ENCODE measurements at places on chromosomes 3 and 15.

DNA sequence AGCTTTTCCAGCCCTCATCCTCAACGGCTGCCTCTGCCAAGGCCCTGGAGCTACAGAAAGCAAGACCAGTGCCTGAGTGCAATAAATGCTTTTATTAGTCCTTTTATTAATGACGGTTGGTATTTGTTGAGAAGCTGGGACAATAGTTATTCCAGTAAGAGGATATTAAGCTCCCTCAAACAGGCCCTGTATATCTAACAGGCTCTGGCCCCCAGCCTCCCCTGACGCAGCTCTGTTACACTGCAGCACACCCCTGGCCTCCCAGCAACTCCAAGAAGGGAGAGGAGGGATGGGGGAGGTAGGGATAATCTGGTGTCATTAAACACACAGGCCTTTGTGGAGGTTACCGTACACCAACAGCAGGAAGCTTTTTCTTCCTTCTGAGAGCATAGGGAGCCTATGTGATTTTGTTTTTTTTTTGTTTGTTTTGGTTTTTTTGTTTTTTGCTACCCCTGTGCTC is 30.8 kb upstream of the MAGEF1 start:
- DNase-seq = no peak

DNA sequence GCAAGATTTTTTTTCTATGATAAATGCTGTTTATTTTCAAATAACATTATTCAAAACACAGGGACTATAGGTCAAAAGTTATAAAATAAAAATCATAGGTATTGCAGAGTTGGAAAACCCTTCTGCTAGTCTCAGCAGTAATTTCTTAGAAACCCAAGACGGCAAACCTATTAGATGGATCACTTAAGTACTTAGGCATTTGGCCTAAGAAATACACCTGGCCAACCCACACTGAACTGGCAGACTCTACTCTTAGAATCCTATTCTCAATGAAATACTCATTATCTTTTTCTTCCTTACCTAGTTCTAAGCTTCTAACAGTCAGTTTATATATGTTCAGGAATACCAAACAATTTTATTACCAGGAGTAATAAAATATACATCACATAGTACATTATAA is 30.5 kb upstream of the RIOX2 start:
- DNase-seq = no peak

- DNase-seq = no peak
Measured at GRCh38 chr3:179174898-179175297, 26.7 kb downstream of the PIK3CA start.

GRCh38 chr3:107953722-107954121 is 137.1 kb downstream of the CD47 start:
- DNase-seq = no peak

- peak; percentile 13 for DNase-seq
Measured at GRCh38 chr3:43894176-43895049, 203.7 kb downstream of the ABHD5 start.

- DNase-seq = peak; percentile 34
Measured at GRCh38 chr15:92653836-92654539, 1.6 kb downstream of the FAM174B start.

GRCh38 chr3:126435456-126436315 is 40.0 kb downstream of the ZXDC start:
- DNase-seq = no peak

- DNase-seq = no peak
Measured at GRCh38 chr3:47113669-47114365, 50.1 kb downstream of the SETD2 start.

- DNase-seq = no peak
Measured at GRCh38 chr15:86377914-86378313, 298.2 kb downstream of the AGBL1 start.

DNA sequence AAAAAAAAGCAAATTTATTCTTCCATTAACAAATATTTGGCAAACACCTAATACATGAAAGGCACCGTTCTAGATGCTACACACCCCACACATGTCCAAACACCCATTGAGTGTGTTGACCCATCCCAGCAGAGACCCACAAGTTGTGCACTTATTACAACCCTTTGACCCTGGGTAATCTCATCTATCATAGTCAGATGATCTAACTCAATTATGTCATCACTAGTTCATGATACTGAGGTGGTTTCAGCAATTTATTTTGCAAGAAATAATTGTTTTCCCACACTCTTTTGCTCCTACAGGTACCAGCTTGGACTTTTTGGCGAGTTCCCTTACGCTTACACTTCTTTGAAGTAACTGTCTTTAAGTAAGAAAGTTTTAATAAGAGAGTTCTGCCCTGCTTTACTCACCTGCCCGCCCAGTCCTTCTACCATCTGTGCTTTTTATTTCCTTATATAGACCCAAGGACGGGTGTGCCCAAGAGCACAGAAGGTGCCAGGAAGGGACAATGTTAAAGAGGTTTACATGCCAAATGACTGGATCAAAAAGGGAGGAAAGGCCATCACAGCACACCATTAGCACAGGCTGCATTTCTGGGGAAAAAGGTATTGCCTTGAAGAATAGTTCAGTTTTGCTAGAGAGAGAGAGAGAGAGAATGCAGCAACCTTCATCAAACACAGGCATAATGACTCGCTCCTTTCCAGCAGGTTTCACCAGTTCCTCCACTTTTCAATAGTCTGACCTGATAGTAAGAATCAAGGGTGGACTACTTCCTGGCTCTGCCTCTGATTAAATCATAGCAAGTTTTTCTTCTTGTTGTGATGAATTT is 54.5 kb upstream of the ATP11B start:
- no peak for DNase-seq

- DNase-seq = no peak
Measured at GRCh38 chr3:188578576-188579363, 424.8 kb downstream of the LPP start.

DNA sequence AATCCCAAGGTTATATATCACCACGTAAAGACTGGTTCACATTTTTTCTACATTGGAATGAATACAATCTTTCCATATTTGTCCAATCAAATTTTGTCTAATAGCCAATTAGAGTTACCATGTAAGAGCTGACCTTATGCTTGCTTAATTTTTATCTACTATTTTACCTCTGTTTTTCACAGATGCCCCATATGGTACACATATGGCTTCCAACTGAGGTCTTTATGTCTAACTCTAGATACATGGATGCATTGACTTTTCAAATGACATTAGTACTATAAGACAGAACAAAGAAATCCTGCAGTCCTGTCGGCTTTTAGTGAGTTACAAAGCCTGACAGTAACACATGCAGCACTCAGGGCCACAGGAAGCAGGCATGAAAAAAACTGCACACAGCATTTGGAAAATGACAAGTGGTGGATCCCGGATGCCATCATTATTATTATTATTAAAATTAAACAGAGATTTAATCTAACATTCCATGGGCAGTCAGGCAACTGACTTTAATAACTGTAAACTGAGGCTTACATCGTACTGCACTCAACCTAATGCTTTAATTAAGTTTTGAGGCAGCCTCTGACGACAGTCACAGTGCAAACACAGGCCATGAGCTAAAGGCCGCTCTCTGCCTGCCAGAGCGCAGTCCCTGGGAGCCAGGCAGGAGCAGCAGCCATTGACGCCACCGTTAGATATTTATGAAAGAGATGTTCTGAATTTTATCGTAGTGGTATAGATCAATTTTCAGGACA is 113.9 kb upstream of the TMCO5A start:
- no peak for DNase-seq

GRCh38 chr3:46538803-46539442 is 27.2 kb downstream of the LRRC2 start:
- DNase-seq = no peak

- no peak for DNase-seq
Measured at GRCh38 chr3:116815321-116815720, 105.7 kb downstream of the TUSC7 start.

DNA sequence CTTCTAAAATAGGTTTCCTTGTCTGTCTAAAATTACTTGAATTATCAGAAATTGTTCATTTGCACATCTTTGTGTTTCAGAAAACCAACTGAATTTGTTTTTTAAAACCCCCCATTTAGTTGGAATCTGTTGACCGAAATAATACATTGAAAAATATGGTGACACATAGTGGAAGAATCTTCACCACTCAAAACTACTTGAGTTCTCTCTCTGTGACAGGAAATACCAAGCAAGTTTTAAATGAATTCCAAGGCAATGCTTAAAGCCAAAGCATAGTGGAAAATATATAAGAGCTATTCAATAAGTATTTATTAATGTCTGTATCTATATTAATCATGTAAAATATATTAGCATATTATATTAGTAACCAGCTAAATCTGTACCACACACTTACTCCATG is 224.9 kb upstream of the COL8A1 start:
- no peak for DNase-seq

DNA sequence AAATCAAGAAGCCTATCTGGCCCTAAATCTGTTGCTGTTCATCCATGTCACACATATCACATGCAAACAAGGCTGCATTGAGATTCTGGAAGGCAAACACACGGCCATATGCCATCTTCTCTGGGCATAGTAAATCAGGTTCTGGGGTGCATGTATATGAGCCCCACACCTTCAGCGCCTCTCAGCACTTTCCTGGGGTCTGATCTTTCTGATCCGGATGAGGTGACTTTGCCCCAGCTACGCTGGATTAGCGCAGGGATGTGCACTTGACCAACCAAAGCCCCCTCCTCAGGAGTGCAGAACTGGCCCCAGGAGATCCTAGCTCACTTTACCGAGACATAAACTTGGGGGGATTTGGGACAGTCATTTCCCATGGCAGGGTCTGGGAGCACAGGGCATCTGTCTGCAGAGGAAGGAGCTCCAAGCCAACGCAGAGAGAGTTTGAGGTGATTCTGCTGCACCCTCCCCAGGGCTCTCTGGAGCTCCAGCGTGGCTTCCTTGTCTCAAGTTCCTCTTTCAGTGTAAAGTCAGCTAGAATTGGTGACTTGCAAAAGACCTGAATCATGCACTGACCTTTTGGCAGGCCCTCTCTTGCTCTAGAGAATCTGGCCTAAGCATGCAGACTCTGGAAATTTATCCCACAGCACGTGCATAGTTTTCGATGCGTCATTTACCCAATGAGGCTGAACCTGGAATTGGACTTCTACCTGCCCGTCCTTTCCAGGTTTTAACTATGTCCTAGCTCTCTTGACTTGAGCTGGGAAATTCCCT is 63.5 kb upstream of the KLF13 start:
- DNase-seq = no peak
